Brain pericyte (primary cell): ENCODE measurements at places on chromosomes 6 and 20.

DNA sequence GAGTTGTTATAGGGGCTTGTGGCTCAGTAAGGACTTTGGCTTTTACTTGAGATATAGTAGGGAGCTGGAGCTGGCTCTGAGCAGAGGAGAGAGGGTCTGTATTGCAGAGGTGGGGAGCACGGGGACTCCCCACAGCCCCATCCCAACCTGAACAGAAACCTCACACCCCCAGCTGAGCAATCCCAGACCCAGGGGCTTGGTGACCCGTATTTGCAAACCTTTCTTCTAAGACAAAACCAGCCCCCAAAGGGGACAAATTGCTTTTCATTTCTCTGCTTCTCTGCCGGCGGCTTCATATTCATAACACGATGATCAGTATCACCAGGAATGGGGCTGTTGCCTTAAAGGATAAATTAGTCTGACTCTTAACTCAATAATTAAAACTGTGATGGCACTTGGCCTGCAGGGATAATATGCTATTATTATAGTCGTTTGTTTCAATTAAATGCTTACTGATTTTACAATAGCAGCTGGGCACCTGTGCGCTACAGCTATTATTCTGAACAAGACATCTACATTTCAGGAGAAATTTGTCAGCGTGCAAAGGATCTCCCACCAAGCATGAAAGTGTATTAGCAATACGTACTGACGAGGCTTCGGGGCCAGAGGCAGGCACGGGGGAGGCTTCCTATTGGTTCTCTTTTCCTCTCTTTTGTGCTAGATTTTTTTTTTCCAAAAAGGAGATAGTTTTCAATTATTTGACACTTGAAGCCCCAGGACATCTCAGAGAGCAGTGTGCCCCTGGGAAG, 118.1 kb downstream of the TOX2 start:
- DNase-seq = no peak

GRCh38 chr6:18161431-18161830, 6.2 kb downstream of the KDM1B start:
- no peak for DNase-seq

DNA sequence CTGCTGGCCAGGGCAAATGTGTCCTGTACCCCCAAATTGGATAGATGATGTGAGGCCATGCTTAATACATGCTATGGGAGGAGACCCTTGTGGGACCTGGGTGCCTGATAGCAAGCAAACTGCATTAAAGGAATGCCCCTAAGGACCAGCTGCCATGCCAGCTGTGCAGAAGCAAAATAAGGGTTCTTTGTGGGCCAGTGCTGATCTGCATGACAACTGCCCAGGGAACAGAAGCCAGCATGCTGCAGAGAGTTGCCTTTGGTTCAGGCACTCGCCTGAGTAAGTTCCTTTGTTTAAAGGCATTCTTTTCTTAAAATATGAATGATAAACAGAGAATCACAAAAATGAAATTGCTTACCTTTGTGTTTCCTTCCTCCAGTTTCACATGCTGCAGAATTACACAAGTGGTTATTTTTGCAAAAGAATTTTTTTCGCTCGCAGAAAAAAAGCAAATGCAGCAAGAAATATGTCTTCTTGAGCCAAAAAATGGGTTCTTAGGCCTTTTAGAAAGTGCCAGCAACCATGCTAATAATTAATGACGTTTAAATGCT, 6.9 kb upstream of the SYNDIG1 start:
- no peak for DNase-seq

DNA sequence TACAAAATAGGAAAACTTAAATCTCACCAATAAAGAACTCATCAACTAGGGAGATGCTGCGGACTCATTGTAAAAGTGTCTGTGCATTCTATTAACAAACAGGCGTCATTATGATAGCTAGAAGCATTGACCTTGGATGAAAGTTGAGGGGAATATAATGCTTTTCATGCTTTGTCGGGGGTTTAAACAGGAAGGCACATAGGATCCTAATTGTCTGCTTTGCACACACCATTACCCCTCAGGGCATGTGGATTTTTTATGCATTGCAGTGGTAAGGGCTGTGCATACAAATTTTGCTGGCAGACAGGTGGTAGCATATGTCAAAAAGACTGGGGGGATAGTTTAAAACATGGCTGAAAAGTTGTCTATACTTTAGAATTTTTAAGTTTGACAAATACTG, 447.9 kb upstream of the PLCB4 start:
- DNase-seq = no peak

GRCh38 chr6:18165751-18166150, 10.5 kb downstream of the KDM1B start:
- DNase-seq = no peak

DNA sequence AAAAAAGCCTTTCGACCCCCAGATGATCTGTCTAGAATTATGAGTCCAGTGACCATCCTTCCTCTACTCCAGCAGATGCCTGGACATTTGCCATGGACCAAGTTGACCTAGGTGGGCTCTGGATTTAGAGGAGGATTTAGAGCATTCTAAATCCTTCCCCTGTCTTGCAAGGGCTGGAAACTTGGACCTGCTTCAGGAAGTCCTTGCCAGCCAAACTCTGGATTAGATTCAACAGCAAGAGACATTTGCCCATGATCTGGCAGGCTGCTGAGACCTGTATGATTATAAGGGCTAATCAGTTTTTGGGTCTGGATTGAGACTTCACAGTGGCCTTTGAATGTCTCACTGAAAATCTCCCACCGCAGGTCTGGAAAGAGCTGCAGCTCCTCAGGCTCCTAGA, 13.1 kb upstream of the HDGFL1 start:
- no peak for DNase-seq

DNA sequence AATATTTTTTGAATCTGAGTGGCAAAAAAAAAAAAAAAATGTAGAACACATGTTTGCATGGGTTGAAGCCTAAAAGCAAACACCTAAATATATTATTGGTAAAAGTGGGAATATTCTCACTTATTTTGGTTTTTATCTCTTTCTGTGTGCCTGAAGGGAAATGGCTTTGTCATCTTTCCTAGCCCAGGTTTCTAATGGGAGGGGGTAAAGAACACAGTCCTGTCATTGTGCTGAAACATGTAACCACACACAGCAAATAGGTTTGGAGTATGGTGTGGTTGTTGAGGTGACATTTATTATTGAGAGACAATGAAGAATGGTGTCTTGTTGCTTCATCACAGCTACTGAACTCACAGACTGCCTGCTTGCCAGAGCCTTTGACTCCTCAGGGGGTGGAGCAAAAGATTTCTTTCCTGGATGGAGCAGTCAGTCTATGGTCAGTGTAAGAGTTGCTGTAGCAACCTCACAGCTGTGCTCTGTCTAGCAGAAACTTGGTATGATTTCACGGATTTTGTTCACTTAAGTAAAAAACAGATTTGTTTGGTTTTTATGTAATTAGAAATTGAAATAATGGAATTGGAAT, 70.2 kb downstream of the CEP57L1 start:
- DNase-seq = no peak

DNA sequence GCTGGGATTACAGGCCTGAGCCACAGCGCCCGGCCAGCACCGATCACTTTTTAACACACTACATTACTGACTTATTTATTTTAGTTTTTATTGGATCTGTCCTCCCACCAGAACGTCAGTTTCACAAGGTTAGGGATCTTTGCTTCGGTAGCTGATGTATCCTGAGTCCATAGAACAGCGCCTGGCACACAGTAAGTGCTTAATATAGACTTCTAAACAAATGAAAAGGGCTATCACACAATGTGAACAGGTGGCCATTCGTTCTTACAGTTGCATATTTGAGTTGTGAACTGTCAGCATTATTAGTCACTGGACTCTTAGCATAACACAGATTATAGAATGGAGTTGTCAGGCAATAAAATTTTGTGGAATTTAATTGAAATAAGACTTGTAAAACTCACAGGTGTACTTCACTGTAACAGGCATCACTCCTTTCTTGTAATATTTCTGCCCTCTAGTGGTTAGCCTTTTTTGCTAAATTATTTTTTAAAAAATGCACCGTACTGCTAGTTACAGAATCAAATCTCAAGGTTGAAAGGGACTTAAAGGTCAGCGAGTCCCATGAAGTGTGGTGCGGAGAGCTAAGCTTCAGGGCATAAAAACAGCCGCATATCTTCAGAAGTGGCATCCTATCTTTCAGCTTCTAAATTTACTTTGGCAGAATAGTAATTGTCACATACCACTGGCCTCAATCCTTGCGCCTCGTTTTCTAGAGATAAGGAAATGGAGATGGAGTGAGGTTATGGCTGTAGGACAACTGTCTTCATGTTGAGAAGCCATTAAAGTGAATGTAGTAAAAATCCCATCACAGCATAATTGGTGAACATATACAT, 3.4 kb upstream of the TBC1D7 start:
- DNase-seq = no peak

DNA sequence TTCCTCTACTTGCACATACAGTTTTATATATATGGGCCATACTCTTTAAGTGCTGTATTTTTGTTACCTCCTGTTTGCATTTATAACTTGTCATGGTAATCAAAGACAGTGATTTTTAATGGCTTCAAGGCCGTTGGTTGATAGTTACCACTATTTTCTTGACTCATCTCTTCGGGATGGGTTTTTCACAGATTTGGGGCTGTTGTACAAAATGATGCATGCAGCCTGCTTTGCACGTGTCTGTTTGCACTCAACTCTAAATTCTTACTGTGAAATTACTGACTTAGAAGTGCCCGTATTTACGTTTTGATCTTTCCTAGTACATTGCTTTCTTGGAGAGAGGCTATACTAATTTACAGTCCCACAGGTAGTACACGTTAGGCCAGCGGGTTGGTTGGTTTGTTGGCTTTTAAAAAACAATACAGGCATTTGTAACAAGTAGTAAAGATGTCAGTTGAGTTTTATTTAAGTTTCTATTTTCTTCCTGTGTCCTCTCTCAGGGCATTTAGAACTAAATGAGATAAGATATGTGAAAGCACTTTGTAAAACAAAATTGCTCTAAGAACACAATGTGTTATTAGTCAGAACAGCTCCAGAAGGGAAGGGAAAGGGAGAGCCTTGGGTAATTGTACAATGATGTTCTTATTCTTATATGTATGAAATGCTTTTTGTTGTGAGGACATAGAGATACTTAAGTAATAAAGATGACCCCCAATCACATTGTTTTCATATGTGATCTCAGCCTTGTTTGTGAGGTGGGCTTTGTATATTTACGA, 11.7 kb downstream of the JARID2 start:
- DNase-seq = no peak

DNA sequence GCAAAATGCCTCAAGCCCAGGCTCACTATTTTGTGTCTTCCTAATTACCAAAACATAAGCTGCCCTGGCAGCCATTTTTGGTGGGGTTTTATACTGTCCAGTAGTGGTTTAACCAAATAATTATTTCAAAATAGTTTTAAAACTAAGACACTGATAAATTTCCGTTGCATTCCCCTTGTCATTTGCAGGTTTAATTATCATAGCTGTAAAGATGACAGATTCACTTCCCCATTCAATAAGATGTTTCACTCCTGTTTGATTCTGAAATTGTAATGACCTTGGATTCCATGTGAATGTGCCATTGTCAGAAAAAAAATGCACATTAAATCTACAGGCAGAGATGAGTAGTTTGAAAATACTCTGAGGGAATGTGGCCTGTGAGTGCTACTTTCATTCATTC, 172.0 kb downstream of the COL9A1 start:
- no peak for DNase-seq

GRCh38 chr6:34909320-34909883, 20.3 kb downstream of the ANKS1A start:
- DNase-seq = no peak

DNA sequence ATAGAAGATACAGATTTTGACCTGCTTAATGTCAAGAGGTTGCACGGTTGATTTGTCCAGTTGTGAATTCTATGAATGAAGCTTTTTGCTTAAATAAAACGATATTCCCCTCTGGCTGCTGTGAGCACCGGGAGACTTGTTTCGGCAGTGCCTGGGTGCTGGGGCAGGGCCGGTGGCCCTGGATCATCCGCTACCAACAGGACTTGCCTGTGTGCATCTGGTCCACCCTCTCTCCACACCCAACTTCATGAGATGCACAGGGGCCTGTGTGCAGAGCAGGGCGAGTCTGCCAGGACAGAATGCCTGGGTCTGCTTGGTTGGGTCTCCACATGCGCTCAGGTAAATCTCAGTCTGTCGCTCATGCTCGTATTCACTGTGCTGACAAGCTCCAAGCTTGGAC, 65.5 kb downstream of the TSHZ2 start:
- no peak for DNase-seq

DNA sequence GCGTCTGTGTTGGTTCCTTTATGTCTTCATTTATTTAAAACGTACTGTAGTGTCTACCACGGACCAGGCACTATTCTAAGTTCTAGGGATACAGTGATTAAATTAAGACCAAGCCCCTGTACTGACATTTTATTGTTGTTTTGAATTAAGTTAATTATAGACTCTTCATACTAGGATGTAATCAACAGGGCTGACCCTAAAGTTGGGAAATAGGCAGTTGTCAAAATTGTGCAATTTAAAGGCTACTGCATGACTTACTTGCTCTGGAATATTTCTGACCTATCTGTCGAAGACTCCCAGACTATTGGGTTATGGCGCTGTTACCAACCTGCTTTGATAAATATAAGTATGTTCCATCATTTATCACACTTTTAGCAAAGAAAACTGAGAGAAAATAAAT, 6.7 kb downstream of the MYO6 start:
- DNase-seq = no peak

- DNase-seq = no peak
These were observed 18.7 kb downstream of the CRISP1 start for GRCh38 chr6:49847673-49848072.

DNA sequence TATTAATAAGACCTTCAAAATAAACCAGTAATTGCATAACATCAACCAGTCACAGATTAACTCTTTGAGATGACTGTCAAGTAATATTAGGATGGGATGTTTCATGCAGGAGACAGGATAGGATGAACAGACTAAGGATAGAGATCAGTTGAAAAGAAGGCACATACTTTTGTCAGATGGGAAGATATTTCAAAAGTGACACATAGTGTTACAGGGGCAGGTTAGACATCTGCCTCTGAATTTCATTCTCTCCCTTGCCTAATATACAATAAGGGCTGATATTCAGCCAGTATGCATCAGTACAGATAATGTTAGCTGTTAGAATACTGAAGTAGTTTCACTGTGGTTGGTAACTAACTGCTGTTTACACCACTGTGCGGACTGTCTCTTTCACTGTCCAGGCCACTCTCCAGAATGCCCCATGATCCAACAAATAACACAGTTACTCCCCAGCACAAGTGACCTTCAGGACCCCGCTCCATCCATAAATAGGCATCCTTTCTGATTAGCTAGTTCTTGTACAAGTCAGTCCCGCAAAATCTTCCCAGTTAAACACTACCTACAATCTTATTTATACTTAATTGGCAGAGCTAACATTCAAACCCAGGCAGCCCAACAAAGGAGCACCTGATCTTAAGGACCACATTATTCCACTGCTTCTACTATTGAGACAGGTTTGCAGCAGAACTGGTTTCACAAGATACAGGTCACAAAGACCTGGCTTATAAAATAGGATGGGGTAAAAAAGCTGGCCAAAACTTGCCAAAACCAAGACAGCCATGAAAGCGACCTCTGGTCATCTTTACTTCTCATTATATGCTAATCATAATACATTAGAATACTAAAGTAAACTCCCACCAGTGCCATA, 21.9 kb upstream of the PLN start:
- no peak for DNase-seq

GRCh38 chr20:9945408-9945807, 89.4 kb upstream of the ANKEF1 start:
- no peak for DNase-seq
